ENCODE measurements at places on chromosomes 16 and 17.

DNA sequence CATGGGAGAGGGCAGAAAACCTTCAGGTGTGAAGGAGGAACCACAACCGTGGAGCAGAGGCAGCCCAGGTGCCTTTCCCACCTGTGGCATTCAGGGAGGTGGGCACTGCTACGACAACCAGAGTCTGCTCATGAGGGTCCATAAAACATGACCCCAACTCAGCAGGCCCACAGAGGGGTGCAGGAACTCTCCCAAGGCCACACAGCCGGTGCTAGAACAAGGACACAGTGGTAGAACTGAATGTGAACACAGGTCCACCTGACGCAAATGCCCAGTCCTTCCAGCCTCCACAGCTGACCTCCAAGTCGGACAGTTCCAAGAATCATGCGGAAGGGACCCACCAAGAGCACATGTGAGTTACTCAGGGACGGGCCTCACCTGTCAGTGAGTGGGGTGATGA, 76.4 kb downstream of the DNAH17 start:
- DNase-seq = no peak

GRCh38 chr17:77248216-77249114, 107.7 kb downstream of the SEC14L1 start:
- no peak for DNase-seq

DNA sequence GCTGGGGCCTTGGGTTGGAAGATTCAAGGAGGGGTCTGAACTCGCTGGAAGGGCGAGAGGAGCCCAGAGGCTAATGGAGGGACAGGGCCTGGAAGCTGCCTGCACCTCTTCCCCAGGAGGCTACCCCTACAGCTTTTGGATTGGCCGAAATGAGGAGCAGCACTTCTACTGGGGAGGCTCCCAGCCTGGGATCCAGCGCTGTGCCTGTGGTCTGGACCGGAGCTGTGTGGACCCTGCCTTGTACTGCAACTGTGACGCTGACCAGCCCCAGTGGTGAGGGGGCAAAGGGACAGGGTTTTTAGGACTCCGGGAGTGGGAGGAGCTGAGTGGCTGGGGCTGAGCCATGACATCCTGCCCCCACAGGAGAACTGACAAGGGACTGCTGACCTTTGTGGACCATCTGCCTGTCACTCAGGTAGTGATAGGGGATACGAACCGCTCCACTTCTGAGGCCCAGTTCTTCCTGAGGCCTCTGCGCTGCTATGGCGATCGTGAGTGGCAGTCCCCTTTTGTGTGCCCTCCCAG, 8.8 kb downstream of the CNTNAP1 start:
- DNase-seq = no peak

GRCh38 chr17:13074026-13074425, 56.2 kb upstream of the ELAC2 start:
- DNase-seq = no peak

DNA sequence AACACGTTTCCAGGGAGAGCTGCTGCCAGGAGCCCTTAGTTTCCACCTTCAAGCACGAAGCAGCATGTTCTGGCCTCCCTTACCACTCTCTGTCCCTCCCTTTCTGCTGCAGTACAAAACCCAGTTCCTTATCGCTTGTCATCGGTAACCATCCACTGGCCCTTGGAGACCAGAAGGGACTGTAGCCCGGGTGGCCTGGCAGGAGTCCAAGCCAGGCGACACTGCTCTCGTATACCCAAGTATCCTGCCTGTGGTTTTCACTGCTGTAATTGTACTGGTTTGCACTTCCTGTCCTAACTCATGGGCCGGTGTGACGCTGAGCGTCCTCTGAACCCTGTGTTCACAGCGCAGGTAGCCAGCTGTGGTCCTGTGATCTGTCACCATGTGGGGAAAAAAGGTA, 81.1 kb downstream of the MAF start:
- no peak for DNase-seq

GRCh38 chr16:27317738-27318391, 4.1 kb downstream of the IL4R start:
- peak; percentile 46 for DNase-seq

- peak; percentile 33 for DNase-seq
Observed at GRCh38 chr16:67163164-67163998, 1.2 kb upstream of the HSF4 start.

DNA sequence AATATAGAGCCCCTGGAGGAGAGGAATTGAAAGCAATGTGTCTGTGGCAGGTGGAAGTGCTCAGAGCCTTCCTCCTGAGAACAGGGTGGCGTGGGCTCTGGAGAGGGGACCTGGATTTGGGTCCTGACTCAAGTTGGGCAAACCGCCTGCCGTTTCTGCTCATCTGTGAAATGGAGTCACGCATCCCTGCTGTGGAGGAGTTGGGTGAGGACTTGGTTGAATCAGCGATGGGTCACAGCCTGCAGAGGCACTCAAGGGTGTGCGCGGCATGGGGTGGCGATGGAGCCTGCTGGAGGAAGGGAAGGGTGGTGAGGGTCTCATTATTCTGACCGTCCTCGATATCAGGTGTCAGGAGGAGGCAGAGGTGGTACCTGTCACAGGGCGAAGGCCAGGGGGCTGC, 3.1 kb downstream of the ADAD2 start:
- no peak for DNase-seq

GRCh38 chr17:57880086-57880456, 30.2 kb upstream of the MRPS23 start:
- DNase-seq = peak; percentile 25

- no peak for DNase-seq
Observed at GRCh38 chr16:28092721-28093384, 29.3 kb upstream of the GSG1L start.

DNA sequence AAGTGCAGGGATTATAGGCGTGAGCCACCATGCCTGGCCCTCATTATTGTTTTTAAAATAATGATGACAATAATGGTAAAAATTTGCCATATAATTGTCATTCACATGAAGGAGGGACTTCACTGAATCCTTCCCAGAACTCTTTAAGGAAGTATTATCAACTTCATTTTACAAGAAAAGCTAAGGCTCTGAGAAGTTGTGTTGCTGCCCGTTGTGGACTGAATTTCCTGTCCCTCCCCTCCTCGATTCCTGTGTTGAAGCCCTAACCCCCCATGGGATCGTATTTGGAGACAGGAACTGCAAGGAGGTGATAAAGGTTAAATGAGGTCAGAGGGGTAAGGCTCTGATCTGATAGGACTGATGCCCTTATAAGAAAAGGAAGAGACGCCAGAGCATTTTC, 458.0 kb downstream of the HAPSTR1 start:
- no peak for DNase-seq

DNA sequence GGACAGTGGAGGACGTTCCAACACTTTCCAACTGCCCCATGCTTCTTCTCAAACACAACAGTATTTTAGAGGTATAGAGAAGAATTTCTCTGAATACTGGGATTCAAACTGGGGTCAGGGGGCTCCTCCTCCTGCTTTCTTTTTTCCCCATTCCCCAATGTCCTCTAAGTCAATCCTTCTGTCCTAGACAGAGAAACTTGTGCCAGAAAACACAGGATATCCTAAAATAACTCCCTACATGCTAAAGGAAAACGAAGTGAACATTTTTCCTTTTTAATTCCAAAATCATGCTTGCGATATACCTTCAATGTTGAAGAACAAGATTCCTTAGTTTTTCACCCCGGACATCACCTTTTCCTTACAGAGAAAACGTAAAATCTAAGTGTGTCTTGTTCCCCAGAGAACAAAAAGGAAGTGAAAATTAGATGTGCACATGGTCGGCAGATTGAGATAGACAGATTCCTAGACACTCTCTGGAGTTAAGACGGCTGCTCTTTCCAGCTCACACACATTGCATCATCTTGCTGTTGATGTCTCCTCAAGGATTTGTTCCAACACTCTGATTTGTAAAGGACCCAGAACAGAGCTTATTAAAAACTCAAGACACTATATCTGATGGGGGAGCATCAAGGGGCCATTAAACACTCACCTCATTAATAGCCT, 228.2 kb downstream of the GRIN2A start:
- no peak for DNase-seq

GRCh38 chr17:7440113-7440833, 961 bp downstream of the FGF11 start:
- DNase-seq = no peak

GRCh38 chr16:24504472-24505345, 34.7 kb upstream of the RBBP6 start:
- DNase-seq = peak; percentile 30

DNA sequence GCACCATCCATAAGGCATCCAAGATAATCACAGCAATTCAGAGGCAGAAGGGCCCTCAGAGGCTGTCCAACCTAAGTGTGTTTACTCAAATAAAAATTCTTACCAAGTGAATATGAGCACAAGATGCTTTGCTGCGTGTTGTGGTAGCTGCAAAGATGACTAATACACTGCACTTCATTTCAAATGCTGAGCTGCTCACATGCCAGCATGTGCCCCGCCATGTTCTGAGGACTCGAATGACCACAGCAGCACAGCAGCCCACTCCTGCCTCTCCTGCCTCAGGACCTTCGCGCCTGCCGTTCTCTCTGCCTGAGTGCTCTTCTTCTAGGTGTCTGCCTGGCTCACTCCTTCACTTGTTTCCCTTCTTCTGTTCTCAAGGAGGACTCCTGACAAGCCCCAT, 19.0 kb downstream of the PIK3R5 start:
- DNase-seq = no peak

DNA sequence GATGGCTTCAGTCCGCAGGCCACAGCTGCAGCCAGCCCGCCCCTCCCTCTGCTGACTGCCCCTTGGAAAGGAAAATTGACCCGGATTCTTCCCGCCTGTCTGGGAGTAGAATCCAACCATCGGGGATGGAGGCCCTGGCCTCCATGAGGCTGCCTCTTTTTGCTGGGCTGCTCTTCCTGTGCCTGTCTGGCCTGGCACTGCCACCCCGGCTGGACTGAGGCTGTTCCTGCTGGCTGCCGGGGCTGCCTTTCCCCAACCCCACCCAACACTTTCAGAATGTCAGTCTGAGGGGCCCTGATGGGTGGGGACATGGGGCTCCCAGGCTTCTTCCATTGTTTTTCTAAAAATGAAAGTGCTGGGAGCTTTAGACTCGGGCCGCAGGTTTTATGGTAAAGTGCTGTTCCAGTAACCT, 7.3 kb downstream of the BAHCC1 start:
- DNase-seq = no peak

GRCh38 chr16:3655396-3656159, 1.1 kb downstream of the DNASE1 start:
- DNase-seq = no peak

DNA sequence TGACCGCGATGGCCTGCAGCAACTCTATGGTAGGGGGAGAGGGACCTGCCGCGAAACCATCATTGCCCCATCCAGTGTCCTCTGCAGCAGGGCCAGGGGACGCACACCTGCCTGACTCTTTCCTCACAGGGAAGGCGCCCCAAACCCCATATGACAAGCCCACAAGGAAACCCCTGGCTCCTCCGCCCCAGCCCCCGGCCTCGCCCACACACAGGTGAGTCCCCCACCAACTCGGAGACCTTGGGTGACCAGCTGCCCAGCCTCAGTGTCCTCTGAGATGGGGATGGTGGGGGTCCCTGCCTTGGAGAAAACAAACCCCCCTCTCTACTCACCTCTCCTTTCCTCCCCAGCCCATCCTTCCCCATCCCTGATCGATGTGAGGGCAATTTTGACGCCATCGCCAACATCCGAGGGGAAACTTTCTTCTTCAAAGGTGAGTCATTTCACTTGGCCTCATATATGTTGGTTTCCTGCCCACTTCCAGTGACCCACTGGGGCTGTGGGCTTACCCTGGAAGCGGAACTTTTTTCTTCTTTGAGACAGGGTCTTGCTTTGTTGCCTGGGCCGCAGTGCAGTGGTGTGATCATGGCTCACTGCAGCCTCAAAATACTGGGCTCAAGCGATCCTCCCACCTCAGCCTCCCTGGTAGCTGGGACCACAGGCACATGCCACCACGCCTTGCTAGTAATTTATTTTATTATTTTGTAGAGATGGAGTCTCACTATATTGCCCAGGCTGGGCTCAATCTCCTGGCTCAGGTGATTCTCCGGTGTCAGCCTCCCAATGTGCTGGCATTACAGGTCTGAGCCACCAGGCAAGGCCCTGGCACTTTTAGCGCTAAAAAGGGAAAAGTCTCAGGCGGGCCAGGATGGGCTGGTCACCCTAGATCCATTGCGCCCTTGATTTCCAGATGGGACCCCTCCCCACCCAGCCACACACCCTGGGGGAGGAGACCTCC, 8.0 kb upstream of the IL32 start:
- no peak for DNase-seq

DNA sequence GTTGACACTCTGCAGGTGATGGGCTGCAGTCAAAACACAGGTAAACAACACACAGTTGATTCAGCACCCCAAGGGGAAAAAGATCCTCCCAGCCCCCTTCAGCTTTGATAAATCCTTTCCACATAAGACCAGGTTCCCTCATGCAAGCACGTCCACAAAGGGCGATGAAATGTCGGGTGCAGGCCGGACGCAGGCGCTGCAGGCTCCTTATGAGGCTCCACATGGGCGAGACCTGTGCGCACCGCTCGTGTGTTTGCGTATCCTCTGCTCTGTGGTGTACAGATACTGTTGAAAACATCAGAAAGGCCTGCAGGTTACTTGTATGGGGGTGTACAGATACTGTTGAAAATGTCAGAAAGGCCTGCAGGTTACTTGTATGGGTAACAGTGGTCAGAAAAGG, 14.4 kb upstream of the ZNF750 start:
- no peak for DNase-seq

DNA sequence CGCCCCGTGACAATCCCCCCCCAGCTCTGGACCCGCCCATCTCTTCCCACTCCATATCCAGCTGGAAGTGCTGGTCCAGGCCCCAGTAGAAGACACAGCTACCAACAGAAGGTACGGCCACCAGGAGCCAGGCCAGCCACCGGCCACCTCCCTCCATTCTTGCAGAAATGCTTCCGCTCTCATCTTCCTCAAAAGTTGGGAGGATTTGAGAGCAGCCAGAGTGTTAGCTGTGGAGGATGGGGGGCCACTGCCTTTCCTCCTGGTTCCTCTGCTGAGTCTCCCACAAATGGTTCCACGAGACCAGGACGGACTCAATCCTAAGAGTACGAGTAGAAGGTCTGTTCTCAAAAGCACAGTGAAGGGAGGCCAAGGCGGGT, 78.3 kb downstream of the GAS7 start:
- DNase-seq = no peak

GRCh38 chr17:29181226-29181625, 1.0 kb upstream of the MYO18A start:
- no peak for DNase-seq

- DNase-seq = no peak
Observed at GRCh38 chr16:84461413-84462295, 42.8 kb downstream of the MEAK7 start.

- DNase-seq = no peak
Observed at GRCh38 chr16:635573-636205, 416 bp downstream of the METTL26 start.

Data from activated CD4-positive, alpha-beta T cell treated with anti-CD3 and anti-CD28 coated beads, Interleukin-2, amount 50 U/mL, for 4 hours (primary cell).